SJCRH30 (cell line): ENCODE measurements at places on chromosomes 7 and 10. TPM values are rescaled to one million over a fixed set of nuclear protein-coding genes. Genes with fewer than 3 reads are reported as not detected.

Gene PRLHR
- total RNA-seq: not detected in 2 replicates

Gene NXPH1
- not detected in 2 replicates for total RNA-seq

Gene SNCG
- 38.1 and 55.5 TPM in 2 replicates for total RNA-seq

Gene AFAP1L2
- total RNA-seq: 1.8 and 2.2 TPM in 2 replicates

Gene PDAP1
- 72.8 and 76.8 TPM in 2 replicates for total RNA-seq

Gene CFAP69
- total RNA-seq: 0.76 and 1.8 TPM in 2 replicates

Gene INA
- total RNA-seq: not detected in 2 replicates

Gene IDI2
- total RNA-seq: not detected in 2 replicates

Gene PKD2L1
- total RNA-seq: not detected in 2 replicates

Gene MRLN
- 10.5 and 16.0 TPM in 2 replicates for total RNA-seq

Gene ANKRD2
- 0.26 and 0.51 TPM in 2 replicates for total RNA-seq

Gene PRKG1
- total RNA-seq: 2.6 and 3.0 TPM in 2 replicates

Gene TMEM196
- not detected in 2 replicates for total RNA-seq
